ENCODE measurements at places on chromosomes 3 and 15.

- H3K27me3 ChIP-seq = peaks cover 3% of the 10 kb centered on the region
- H3K27ac ChIP-seq = no peak overlapping the region
- no peaks in the 10 kb centered on the region for H3K36me3 ChIP-seq
- H3K4me3 ChIP-seq = no peak overlapping the region
- no peaks in the 10 kb centered on the region for H3K4me1 ChIP-seq
Measured at GRCh38 chr3:110414855-110415254, 656.8 kb upstream of the NECTIN3 start.

- peaks cover 7% of the 10 kb centered on the region for H3K36me3 ChIP-seq
- H3K4me3 ChIP-seq = no peak overlapping the region
- H3K4me1 ChIP-seq = no peaks in the 10 kb centered on the region
- H3K27ac ChIP-seq = no peak overlapping the region
Measured at GRCh38 chr3:27326202-27326601, 43.0 kb downstream of the NEK10 start.

- H3K27me3 ChIP-seq = no peaks in the 10 kb centered on the region
- DNase-seq = no peak
- peak overlapping the region; percentile 88 for H3K27ac ChIP-seq
- H3K36me3 ChIP-seq = peaks cover 38% of the 10 kb centered on the region
- H3K4me3 ChIP-seq = peak overlapping the region; percentile 55
- peaks cover 84% of the 10 kb centered on the region for H3K4me1 ChIP-seq
Measured at GRCh38 chr3:69094467-69095205, 9.9 kb downstream of the ARL6IP5 start.

DNA sequence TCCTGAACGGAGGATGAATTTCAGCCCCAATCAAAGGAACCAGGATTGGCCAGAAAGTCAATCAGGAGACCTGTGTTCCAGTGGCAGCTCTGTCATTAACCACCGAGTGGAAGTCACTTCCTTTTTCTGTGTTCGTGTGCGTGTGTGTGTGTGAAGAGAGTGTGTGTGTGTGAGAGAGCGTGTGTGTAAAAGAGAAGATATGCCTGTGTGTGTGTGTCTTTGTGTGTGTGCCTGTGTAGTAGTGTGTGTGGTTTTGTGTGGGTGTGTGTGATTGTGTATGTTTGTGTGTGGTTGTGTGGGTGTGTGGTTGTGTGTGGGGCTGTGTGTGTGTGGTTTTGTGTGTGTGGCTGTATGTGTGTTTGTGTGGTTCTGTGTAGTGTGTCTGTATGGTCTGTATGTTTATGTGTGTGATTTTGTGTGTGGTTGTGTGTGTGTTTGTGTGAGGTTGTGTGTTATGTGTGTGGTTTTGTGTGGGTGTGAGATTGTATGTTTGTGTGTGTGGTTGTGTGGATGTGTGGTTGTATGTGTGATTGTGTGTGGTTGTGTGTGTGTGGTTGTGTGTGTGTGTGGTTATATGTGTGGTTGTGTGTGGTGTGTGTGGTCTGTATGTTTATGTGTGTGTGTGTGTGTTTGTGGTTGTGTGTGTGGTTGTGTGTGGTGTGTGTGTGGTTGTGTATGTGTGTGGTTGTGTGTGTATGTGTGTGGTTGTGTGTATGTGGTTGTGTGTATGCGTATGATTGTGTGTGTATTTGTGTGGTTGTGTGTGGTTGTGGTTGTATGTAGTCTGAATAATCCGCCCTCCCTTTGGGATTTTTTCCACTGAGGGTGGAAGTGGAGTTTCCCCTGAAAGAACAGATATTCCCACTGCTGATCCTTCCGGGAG lies 314.4 kb downstream of the SHQ1 start:
- no peaks in the 10 kb centered on the region for H3K36me3 ChIP-seq
- H3K4me1 ChIP-seq = peaks cover 12% of the 10 kb centered on the region
- peaks cover 11% of the 10 kb centered on the region for H3K27me3 ChIP-seq
- DNase-seq = no peak
- H3K27ac ChIP-seq = no peak overlapping the region
- H3K4me3 ChIP-seq = peak overlapping the region; percentile 9

- H3K4me1 ChIP-seq = peaks cover 19% of the 10 kb centered on the region
- H3K36me3 ChIP-seq = no peaks in the 10 kb centered on the region
- H3K27me3 ChIP-seq = peaks cover 59% of the 10 kb centered on the region
- no peak overlapping the region for H3K4me3 ChIP-seq
- no peak for DNase-seq
- no peak overlapping the region for H3K27ac ChIP-seq
Measured at GRCh38 chr3:128495435-128495970, 2.5 kb upstream of the GATA2 start.
